ENCODE measurements at places on chromosomes 11 and 22. TPM values are rescaled to one million over a fixed set of nuclear protein-coding genes. Genes with fewer than 3 reads are reported as not detected.

CFAP300 gene
- total RNA-seq = 1.2 TPM

CNGA4 gene
- 0.20 TPM for total RNA-seq

DDI1 gene
- total RNA-seq = not detected

OR4A5 gene
- total RNA-seq = not detected

UBE2L6 gene
- total RNA-seq = 38.2 TPM

FXYD2 gene
- total RNA-seq = 0.70 TPM

TMEM86A gene
- total RNA-seq = 2.3 TPM

CALCA gene
- 0.29 TPM for total RNA-seq

TPP1 gene
- 37.2 TPM for total RNA-seq

TSSK2 gene
- not detected for total RNA-seq

UBQLNL gene
- not detected for total RNA-seq

GCAT gene
- total RNA-seq = 28.8 TPM

PHOX2A gene
- 1.4 TPM for total RNA-seq

LRRC56 gene
- 3.4 TPM for total RNA-seq

LGALS1 gene
- total RNA-seq = 33.6 TPM

SYT12 gene
- 2.1 TPM for total RNA-seq

C11orf68 gene
- total RNA-seq = 14.0 TPM

C11orf65 gene
- 0.66 TPM for total RNA-seq

PRR33 gene
- total RNA-seq = not detected

LRRC32 gene
- 0.59 TPM for total RNA-seq

TMEM80 gene
- 15.3 TPM for total RNA-seq

INSC gene
- not detected for total RNA-seq

KIRREL3 gene
- total RNA-seq = 0.09 TPM

RCOR2 gene
- 118 TPM for total RNA-seq

OR4A16 gene
- not detected for total RNA-seq

OR51B5 gene
- total RNA-seq = not detected

MS4A4A gene
- total RNA-seq = not detected

OR8G1 gene
- total RNA-seq = not detected

POU2AF1 gene
- total RNA-seq = not detected

CATSPER1 gene
- not detected for total RNA-seq

PNPLA5 gene
- 5.2 TPM for total RNA-seq

CCDC86 gene
- 84.3 TPM for total RNA-seq

OR56B4 gene
- not detected for total RNA-seq

NPAS4 gene
- total RNA-seq = 1.6 TPM

XPNPEP3 gene
- 18.3 TPM for total RNA-seq

SYT8 gene
- total RNA-seq = not detected

BAIAP2L2 gene
- total RNA-seq = 2.3 TPM

LMO2 gene
- 0.48 TPM for total RNA-seq

TMEM25 gene
- 26.2 TPM for total RNA-seq

OR52A1 gene
- 0.09 TPM for total RNA-seq

LGR4 gene
- 99.2 TPM for total RNA-seq

SCGB2A2 gene
- not detected for total RNA-seq

IGLL1 gene
- total RNA-seq = not detected

ANKK1 gene
- total RNA-seq = 0.20 TPM

MS4A2 gene
- not detected for total RNA-seq

JAML gene
- total RNA-seq = 0.35 TPM

LRRC75B gene
- total RNA-seq = 18.1 TPM

PKNOX2 gene
- 1.3 TPM for total RNA-seq

FOSL1 gene
- 33.7 TPM for total RNA-seq

NEFH gene
- 5.8 TPM for total RNA-seq

DNAJC24 gene
- 15.7 TPM for total RNA-seq

C11orf91 gene
- not detected for total RNA-seq

APOL5 gene
- total RNA-seq = not detected

RAB38 gene
- total RNA-seq = 18.7 TPM

NDUFV1 gene
- total RNA-seq = 152 TPM

Data from H9 (cell line).